Right lobe of liver (tissue), 6 donors: ENCODE measurements at places on chromosomes 3 and 15.

DNA sequence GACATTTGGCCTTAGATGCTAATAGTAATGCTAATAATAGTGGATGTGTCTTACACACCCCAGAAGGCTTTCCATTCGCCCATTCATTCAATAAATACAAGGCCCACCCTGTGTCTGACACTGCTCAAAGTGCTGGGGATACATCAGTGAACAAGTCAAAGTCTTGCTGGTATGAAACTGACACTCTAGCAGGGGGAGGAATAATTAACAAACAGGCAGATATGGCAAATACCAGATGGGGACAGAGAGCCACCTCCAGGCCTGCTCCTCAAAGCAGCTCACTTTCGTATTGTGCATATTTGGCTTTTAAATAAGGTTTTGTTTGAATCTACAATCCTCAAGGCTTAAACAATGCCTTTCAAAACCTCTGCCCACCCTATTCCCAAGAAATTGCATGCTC is 28.3 kb upstream of the LYZL4 start:
- DNase-seq: no peak

DNA sequence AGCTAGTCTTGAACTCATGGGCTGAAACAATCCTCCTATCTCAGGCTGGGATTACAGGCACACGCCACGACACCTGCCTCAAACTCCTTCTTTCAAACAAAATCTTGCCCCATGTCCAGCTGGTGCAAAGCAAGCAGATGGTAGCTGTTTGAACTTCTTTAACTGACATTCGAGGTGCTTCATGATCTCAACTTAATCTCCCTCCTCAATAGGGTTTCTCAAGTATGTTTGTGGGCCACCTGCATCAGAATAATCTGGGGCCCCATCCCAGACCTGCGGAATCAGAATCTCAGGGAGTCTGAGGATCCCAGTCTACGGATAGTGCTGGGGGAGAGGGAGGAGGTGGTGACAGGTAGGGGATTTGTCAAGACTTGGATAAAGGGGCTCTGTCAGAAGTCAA is 20.9 kb upstream of the TRH start:
- DNase-seq: no peak

DNA sequence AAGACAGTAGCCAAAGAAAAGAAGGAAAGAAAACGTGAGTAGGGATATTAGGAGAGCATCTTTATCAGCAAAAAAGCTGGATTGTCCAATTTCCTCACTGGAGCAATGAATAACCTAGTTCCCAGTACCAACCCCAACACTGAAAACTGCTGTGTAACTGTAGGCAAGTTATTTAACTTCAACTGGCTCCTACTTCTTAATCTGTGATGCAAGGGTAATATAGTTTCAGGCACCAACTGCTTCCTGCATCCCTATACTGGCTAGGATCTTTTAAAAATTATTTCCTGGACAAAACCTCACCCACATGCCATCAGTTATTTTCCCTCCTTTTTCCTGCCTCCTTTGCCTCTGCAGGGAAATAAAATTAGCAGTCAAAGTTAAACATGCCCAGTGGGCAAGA is 59.6 kb downstream of the ZBTB20 start:
- no peak for DNase-seq

GRCh38 chr3:10982782-10983181 is 9.8 kb upstream of the SLC6A1 start:
- no peak for DNase-seq

- DNase-seq: no peak
Observed at GRCh38 chr3:122986693-122987179, 40.8 kb downstream of the SEMA5B start.

GRCh38 chr3:119240591-119241434 is at the start of gene B4GALT4:
TSS of gene B4GALT4 (minus strand) at chr3:119240878. CDS start at chr3:119230099, 10,779 bp downstream.
- peak; percentile 93 for DNase-seq

DNA sequence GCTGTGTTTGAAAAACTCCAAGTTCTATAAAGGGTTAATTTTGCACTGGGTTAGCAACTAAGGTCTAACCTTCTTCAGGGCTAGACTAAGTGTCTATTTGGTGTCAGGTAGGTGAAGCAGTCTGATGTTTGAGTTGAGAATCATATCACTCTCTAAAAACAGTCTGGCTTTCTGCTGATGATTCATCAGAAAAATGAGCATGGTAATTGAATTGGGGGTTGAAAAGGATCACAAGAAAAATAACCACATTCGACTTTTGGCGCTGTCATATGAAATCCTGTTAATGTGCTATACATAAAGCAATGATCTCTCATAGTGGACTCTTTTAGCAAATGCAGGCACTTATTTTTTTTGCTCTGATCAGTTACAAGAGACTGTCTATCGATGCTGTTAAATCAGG is 242.2 kb upstream of the AZI2 start:
- DNase-seq: no peak

- DNase-seq: peak; percentile 87
Observed at GRCh38 chr15:89358755-89359439, 24.3 kb upstream of the POLG start.

DNA sequence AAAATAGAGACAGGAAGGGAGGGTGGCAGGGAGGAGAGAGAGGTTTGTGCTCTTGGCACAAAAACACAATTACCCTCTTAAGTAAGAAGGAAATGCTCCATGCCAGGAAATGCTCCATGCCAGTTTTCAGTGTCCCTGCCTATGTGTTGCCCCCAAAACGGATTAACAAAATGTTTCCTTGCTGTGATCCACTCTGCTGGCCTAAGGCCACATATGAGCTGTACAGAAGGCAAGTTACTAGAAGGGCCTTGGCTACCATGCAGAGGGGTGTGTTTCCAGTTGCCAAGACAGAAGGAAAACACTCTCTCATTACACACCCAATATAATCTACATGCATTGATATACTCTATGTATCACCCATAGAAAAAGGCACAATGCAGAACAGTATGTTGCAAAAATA is 98.2 kb upstream of the PTPRG start:
- no peak for DNase-seq

- peak; percentile 72 for DNase-seq
Observed at GRCh38 chr3:46812237-46812791, 50.9 kb downstream of the MYL3 start.

DNA sequence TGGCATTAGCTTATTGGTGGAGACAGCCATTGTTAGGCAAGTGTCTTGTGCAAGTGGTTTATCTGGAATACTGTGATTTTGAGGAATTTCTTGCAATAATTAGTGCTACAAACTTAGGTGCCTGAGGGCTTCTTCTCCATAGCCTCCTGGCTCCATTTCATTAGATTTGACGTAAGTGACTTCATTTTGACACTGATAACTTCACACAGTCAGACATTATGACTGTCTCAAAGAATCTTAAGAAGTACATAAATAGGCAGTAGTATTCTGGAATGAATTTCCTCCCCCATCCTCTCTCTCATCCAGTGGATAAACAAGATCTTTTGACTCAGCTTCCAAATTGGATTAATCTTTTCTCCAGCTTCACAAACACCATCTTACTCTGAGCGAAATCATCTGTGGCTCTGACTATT is 19.0 kb downstream of the ARL14 start:
- no peak for DNase-seq

DNA sequence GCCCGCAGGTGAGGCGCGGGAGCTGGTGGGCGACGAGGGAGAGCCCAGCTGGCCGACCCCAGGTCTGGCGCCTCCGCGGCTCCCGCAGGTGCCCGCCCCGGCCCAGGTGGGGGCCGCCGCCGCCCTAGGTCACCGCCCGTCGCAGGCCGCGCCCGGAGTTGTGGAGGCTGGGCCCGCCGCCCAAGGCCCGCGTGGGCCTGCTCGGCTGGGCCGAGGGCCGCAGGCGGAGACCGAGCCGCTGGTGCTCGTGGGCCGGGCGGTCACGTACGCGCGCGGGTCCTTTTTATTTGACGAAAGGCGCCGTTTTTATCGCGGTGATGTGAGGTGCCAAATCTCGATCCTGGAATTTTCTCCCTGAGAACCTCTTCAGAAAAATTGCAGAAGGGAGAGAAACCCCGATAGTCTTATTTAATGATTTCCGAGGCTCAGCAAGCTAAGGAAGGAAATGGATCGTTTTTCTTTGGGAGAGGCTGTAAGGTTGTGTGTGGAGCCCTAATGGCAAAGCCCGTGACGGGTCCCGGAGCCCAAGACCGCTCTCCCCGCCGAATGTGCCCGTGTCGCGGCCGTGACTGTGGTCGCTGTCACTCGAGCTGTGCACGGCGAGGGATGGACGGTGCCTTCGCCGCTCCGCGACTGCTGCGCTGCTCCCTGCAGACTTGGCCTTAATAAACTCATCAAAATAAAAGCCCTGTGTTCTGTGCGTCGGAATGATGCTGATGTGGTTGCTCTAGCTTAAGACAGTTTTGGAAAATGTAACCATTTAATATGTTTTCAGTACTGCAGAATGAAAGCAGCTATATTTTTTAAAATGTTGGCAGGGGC is 612 bp downstream of the APPL1 start:
- peak; percentile 62 for DNase-seq

GRCh38 chr3:180188512-180189309 is 152.0 kb upstream of the PEX5L start:
- DNase-seq: no peak

- no peak for DNase-seq
Observed at GRCh38 chr3:89787485-89787884, 680.1 kb downstream of the EPHA3 start.

DNA sequence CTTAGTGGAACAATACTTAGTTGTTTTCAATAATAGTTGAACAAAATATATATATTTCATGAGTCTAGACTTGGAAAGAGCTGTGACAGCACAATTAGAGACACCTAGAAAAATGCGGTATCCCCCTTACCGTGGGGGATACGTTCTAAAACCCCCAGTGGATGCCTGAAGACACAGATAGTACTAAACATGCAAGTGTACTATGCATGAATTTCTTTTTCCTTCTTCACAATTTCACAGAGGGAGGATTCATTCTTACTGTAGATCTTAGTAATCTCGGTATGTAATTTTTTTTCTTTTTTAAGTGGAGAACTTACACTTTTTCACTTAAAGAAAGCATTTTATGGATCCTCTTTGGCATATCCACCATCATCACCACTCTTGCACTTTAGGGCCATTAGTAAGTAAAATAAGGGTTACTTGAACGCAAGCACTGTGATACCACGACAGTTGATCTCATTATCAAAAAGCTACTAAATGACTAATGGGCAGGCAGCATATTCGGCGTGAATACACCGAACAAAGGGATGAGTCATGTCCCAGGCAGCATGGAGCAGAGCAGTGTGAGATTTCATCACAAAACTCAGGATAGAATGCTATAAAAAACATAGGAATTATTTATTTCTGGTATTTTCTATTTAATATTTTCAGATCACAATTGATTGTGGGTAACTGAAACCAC is 72.3 kb upstream of the ZNF280D start:
- DNase-seq: no peak

- DNase-seq: no peak
Observed at GRCh38 chr3:27696906-27697305, 25.2 kb downstream of the EOMES start.

GRCh38 chr15:90990446-90990845 is 3.9 kb downstream of the PRC1 start:
- DNase-seq: no peak

DNA sequence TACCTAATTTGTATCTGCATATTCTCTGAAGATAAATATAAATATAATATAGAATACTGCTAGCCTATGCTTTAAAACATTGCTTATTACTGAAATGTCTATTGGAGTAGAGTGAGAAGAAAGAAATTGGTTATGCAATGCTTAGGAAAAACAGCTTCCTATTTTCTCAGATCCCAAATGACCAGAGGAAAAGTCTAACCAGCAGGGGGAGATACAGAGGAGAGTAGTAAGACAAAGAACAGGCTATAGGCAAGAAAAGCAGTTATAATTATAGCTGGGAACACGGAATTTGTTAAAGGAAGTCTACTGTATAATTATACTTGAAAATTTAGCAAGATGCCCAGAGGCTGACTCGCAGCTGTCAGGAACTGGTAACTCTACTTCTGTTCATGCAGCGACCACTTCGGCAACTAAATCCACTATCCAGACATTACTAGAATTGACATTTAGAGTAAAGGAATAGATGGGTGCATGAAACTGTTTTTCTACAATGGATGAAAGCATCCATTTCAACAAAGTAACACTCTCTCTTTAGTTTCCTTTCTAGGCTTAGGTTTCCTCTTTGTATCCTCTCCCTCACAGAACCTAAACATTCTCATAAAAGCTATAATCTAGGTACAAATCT is 97.2 kb downstream of the TBC1D5 start:
- no peak for DNase-seq

DNA sequence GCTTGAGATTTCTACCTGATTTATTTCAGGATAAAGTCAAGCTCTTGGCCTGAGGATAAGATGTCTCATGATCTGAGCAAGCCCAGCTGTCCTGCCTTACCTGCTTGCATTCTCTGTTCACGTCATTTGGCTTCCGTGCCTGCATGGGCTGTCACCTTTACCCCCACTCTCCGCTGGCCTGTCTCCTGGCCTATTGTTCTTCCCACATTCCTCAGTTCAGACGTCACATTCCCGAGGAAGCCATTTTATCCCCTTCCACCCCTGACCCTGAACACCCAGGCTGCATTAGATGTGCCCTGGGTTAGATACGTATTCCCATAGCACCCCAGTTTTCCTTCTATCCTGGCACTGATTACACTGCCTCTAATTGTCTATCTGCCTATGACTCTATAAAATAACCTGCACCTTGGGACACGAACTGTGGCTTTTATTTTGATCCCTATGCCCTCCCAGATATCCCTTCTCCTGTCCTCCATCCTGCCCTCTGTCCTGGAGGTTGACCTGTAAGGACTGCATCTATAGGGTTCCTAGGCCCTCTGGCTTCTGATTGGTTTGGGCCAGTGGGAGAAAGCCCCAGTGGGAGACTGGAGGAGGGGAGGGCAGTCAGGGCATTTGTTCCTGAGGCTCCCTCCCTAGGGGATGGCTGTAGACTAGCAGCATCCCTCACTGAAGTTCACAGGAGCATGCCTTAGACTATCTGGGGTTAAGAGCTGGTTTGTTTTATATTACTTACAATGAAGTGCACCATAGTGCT is 19.2 kb upstream of the UBE2Q2 start:
- DNase-seq: no peak

- no peak for DNase-seq
Observed at GRCh38 chr3:112974178-112974517, 755 bp downstream of the CD200R1 start.

DNA sequence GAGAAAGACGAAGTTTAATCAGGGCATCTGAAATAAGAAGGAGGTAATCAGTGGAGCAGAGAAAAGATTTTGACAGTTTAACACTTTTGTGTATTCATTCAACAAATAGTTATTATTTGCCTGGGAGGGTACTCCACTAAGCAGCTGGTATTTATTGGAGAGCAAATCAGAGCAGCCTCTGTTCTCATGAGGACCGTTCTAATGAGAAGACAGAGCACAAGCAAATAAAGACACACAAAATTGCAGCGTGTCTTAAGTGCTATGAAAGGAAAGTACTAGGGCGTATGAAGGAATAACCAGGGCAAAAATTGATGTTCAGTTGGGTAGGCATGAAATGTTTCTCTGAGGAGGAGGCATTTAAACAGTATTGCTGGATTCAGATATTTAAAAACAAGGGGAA is 302.9 kb upstream of the RARB start:
- no peak for DNase-seq
